ENCODE measurements at places on chromosomes 6 and 20.

GRCh38 chr6:43428874-43429273 lies 1.5 kb downstream of the ABCC10 start:
- no peak for DNase-seq

DNA sequence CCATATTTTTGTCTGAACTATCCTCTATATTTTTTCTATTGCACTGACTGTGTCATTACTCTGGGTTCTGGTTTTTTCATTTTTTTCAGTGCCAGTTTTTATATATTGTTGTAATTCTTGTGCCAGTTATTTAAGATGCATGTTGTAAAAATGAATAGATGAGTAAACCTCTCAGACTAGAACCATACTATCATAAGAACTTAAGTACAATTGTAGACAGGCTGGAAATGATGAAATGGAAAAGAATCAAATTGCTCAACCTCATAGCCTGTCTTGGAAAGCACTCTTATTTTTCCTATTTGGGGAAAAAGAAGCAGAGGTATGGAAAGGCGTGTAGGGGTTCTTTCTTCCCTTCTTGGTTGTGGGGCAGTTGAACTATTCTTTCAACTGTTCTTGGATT lies 30.2 kb downstream of the PANK2 start:
- no peak for DNase-seq

DNA sequence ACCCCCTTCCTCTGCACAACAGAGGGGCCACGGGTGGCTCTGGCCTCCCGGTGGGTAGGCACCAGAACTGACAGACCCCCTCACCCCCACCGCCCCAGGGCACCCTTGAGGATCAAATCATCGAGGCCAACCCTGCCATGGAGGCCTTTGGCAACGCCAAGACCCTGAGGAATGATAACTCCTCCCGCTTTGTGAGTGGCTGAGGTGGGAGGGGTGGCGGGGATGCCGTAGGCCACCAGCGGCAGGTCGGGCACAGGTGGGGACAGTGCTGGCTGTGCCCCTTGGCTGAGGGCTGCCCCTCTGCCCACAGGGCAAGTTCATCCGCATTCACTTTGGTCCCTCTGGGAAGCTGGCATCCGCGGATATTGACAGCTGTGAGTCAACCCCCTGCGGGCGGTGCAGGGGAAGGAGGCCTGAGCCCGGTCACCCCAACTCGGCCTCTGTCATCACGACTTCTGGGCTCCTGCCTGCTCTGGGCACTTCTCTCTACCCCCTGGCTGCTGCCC lies 29.1 kb downstream of the MYH7B start:
- no peak for DNase-seq

DNA sequence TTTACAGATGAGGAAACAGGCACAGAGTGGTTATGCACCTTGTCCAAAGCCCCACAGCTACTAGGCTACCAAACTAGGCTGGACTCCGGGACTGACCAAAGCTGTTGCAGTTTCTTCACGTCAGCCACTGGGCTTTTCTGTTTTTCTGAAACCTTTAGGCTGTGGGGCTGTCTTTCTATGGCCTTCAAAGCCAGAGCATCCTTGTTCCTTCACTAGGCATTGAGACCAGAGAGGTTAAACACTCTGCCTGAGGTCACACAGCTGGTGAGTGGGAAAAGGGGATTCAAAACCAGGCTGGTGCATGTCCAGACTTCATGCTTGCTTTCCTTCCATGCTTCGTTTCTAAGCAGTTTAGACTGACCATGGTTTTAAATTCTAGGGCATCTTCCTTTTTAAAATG lies 97.5 kb upstream of the KCNG1 start:
- DNase-seq: no peak

GRCh38 chr6:127124172-127124571 lies 5.7 kb downstream of the RSPO3 start:
- no peak for DNase-seq

GRCh38 chr6:51459958-51460357 lies 627.5 kb downstream of the PKHD1 start:
- DNase-seq: no peak

GRCh38 chr20:23669866-23670265 lies 19.0 kb downstream of the CST4 start:
- no peak for DNase-seq

DNA sequence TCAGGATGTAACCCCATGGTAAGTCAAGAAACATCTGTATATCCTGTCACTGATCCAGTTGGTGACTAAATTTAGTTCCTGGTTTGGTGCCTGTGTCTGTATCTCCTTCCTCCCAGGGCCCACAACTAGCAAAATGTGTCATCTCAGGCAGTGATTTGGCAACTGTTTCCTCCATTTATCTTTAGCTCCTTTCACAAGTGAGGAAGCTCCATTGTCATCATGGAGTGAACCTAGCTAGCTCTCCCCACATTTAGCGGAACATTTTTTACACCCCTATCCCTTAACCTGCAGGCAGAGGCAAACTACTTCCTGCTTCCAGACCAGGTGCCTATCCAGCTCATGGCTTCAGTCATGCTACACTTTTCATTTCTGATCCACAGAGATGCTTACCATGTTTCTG lies 99.5 kb downstream of the IPCEF1 start:
- no peak for DNase-seq

- no peak for DNase-seq
Measured at GRCh38 chr6:53175027-53175426, 26.4 kb upstream of the GCM1 start.

DNA sequence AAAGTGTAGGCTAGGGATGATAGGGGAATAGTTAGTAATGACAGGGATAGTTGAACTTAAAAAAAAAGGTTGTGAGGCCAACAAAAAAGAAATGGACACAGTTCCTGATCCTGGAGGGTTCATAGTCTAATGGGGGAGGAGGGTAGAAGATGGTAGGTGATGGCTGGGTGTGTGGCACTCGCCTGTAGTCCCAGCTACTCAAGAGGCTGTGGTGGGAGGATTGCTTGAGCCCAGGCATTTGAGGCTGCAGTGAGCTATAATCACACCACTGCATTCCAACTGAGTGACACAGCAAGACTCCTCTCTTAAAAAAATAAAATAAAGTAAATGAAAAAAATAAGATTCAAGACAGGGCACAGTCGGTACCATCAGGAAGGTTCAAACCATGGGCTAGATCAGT lies 2.4 kb upstream of the MICB start:
- no peak for DNase-seq

GRCh38 chr6:151247490-151247889 lies 7.7 kb downstream of the AKAP12 start:
- no peak for DNase-seq

GRCh38 chr6:110933912-110934311 lies 24.6 kb upstream of the GTF3C6 start:
- no peak for DNase-seq

DNA sequence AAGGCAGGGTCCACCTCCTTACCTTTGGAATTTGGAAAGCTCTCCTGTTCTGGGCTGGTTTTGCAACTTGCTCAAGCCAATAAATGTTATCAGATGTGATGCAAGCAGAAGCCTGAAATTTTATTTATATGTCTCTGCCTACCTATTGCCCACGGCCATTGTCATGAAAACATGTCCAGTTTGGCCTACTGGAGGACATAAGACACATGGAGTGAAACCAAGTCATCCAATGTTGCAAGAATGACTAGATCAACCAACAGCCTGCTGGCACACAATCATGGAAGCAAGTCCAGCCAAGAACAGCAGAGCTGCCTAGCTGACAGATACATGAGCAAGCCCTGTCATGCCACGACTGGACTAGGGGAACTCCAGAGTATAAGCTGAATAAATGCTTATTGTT lies 56.7 kb upstream of the IRAK1BP1 start:
- DNase-seq: no peak

DNA sequence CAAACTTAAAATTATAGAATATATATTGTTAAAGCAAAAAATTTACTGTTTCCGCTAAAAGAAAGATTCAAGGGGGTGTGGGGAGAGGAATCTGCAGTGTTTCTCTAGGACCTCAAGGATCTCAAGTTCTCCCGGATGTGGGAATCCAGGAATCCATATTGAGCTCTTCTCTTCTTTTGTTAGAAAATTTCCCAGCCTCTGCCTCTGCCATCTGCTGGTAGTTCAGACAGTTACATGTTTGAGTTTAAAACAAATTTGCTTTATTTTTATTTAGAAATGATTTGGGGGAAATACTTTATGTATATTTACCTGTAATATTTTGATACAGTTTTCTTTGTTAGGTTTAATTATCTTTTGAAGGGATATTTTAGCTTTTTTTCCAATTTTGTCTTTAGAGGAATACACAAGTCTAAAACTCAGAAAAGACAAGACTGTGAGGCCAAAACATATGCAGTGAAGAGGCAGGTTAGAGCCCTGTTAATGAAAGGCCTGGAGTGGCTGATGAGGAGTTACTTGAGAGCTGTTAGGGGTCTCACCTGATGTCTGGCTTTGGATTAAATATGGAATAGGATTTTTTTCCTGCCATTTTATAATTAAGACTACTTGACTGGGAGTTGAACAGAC lies 268.8 kb downstream of the ARID1B start:
- DNase-seq: no peak

GRCh38 chr6:28393912-28394662 lies 5.5 kb downstream of the ZSCAN12 start:
- DNase-seq: no peak

DNA sequence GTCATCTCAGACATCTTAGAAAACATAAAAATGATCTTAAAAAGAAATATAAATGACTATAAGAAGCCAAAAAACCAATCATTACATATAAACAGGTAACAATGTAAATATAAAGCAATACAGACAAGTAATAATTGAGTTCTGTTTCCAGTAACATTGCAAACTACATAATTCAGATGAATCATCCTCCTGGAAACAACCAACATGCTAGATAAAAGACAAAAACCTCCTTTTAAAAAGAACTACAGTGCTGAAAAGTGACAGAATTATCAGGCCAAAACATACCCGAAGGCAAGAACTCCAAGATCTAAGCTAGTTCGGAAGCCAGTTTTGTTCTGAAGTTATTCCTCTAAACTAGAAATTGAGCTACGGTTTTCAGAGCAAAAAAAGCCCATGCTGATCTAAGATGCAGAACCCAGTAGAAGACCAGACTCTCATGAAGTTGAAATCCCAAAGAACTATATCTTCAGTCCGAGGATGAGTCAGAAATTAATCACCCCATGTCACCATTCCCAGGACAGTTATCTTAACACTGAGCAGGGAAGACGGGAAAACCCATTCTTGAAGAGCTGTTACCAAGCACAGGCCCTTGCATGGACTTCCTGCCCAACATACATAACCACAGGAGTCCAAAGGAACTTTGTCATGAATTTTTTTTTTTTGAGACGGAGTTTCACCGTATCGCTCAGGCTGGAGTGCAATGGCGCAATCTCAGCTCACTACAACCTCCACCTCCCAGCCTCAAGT lies 9.8 kb downstream of the PGM3 start:
- no peak for DNase-seq

- no peak for DNase-seq
Measured at GRCh38 chr6:26412228-26412627, 10.2 kb downstream of the BTN3A1 start.

DNA sequence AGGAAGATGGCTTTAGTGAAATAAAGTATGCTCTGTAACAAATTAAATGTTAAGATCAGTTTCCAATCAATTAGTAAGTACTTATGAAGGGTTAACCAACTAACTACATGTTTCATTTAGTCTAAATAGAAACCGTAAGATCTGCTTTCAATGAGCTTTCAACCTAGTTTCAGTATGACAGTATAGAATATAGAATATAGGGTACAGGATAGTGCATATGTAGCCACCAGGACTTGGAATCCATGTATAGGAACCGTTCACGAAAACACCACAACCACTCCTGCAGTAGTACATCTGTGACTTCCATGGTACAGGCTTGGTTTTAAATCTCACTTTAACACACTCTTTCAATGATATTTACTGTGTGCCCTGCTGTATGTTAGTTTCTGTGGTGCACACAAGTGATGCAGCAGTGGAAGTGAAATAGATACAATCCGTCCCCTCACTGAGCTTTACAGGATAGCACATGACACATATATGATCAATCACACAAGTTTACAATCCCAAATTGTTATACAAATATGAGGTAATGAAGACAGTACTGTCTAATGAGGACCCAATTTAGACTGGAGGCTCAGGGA lies 479.7 kb upstream of the MARCKS start:
- DNase-seq: no peak

Measured in effector CD8-positive, alpha-beta T cell (primary cell).